ENCODE measurements at places on chromosomes 3 and 15. TPM values are rescaled to one million over a fixed set of nuclear protein-coding genes. Genes with fewer than 3 reads are reported as not detected.

- DNase-seq: no peak
Observed at GRCh38 chr3:123766193-123767008, 117.7 kb downstream of the MYLK start.

GRCh38 chr3:43783987-43784639 lies 93.4 kb downstream of the ABHD5 start:
- DNase-seq: no peak

DNA sequence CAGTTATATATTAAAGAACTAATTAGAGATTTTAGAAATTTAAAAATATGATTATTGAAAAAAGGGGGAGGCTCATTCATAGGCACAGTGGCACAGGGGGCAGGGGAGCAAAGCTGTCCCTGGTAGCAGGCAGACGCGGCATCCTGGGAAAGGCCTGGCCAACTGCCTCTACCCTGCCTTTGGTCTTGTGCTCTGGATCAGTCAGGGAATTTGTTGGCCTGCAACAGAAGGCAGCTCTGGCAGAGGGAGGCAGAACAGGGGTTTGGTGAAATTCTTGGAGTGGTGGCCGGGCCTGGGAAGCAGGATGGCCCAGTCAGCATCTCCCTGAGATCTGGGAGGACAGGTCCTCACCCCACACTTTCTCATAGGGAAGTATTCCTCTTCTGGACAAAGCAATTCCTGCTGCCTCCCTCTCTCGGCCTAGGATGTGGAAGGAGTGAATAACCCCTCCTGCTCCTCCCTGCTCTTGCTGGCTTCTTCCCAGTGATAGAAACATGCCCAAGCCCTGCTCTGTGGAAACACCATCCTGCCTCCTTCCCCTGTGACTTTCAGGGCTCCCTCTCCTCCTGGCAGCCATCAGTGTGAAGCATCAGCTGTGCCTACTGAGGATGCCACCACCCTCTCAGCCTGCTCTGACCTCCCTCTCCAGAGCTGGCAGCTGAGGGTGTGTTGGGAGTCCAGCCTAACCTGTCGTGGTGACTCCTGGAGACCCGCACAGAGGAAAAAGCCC lies 26.9 kb downstream of the PRR20G start:
- no peak for DNase-seq

DNA sequence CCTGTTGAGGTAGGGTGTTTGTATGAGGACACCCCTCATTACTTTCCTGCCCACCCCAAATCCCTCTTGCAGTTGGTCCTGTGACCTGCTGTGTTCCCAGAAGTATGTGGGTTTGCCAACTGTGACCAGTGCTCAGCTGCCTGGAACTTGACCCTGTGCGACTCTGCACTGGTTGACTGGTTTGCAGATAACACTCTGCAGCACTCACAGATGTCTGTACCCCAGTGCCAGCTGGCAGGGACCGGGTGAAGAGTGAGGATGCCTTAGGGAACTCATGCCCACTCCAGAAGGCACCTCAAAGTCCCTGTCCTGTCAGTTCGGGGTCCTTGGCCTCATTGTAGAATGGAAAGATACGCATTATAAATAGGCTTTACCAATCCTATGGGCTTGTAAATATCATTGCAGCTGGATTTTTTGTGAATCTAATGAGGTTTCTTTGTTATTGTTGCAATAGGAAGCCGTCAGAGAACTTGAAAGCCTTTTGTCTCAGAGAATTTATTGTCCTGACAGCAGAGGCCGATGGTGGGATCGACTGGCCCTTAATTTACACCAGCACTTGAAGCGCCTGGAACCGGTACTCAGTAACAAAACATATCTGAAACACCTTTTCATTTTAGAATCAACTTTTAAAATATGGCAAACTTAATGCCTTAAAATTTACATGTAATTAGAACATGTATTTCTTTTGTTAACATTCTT lies 18.2 kb downstream of the FAN1 start:
- DNase-seq: no peak

Gene ABHD10
- polyA plus RNA-seq: 51.7 TPM

GRCh38 chr3:166556955-166557354 lies 719.7 kb upstream of the BCHE start:
- no peak for DNase-seq

DNA sequence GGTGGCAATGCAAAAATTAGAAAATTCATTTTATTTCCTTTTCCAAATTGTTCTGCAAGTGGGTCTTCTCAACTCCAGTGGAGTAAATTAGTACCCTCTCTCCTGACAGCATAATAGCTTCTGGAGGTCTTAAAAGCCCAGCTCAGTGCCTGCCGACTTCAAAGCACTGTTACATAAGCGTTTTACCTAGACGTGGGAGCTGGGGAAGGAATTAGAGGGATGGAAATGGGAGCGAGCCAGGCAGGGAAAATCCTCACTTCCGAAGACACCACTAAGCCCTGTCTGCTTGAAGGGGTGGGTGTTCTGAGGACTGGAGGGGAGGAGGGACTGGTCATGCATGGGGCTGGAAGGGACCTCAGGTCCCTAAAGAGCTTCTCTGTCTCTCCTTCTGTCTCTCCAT lies 77.2 kb upstream of the SLC6A1 start:
- DNase-seq: no peak

Data from left lung (tissue), 14 donors.